ENCODE measurements at places on chromosomes 16 and 17.

GRCh38 chr16:84647828-84648594 lies at the start of gene KLHL36:
Gene KLHL36, plus strand, starts transcription at chr16:84648511. Its CDS starts 2,357 bp downstream, at chr16:84650868.
- peak; percentile 84 for DNase-seq

DNA sequence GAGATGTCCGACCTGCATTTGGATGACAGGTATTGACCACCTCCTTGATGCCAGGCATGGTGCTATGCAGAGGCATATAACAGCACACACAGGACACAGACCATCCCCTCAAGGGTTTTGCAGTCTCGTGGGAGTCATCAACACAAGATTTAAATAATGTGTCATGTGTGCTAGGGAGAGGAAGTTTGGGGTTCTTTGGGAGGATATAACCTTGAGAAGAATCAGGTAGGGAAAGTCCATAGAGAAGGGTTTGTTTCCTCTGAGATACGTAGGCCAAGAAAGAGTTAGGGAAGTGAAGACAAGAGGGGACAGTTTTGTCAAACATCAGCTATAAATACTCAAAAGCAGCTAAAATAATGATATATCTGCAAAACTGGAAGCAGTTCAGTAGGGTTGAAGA lies 215.9 kb upstream of the RBFOX1 start:
- no peak for DNase-seq

GRCh38 chr16:54093281-54093680 lies 193.3 kb downstream of the IRX3 start:
- no peak for DNase-seq

DNA sequence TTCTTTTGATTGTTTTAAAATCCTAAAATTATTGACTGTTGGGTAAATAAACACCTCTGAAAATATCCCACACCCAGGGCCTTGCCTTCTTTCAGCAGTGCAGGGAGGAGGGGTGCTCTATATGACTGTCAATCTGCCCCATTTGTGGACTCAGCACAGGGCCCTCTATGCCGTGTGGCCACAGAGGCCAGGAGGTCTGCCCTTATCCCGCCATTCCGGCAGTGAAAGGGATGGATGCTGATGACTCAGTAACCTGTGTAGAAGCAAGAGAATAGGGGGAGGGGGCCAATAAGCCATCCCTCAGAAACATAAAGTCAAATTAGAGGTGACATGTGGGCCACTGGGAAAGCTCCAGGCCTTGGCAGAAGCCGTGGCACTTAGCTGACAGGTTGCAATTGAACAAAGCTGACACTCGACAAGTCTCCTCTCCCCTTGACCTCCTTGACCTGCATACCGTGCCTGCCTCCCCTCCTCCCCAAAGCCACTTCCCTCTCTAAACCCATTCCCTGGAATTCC lies 281.4 kb upstream of the DYNLRB2 start:
- DNase-seq, result no peak

DNA sequence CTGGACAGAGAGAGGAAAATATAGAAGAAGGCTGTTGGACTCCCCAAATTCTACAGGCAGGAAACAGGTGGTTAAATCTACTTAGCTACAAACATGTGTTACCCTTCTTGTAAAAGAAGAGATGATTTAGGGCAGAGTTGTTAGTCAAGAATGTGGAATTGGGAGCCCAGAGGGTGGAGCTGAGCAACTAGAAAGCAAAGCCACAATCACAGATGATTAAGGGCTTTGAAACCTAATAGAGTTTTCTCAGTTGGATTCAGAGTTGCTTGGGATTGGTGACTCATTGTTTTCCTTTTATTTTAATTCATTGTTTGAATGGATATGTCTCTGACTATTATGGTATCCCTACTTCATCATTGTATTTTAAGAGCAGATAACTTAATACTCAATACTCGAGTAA lies 6.2 kb downstream of the ACSM5 start:
- DNase-seq, result no peak

DNA sequence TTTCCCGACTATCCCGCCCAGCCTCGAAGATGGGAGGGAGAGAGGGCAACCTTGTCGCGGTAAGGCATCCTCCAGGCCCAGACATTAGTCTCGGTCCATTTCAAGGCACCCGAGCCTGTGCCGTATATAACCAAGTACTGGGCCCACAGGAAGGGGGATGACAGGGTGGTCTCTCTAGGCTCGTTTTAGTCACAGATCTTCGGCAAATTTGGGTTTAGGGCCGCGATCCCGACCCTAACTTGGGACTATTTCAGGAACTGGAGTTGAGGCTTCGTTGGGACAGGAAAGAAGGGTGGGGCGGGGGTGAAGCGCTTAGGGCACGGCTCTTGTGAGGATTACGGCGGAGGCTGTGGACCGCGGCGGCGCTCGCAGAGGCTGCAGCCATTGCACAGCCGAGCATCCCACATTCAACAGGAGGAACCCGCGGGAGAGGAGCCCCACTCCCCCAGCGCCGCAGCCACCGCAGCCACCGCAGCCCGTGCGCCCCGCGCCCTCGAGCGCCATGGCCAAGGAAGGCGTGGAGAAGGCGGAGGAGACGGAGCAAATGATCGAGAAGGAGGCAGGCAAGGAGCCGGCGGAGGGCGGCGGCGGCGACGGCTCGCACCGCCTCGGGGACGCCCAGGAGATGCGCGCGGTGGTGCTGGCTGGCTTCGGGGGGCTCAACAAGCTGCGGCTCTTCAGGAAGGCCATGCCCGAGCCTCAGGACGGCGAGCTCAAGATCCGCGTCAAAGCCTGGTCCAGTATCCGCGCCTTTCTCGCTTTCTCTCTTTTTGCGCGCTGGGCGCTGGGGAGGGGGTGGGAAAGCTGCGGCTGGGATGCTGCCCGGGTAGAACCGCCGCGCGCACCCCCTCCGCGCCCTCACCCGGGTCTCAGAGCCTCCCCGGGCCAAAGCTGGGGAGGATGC lies at the start of gene VAT1L:
Gene VAT1L, plus strand, starts transcription at position 384 of the 904 bp plus-strand sequence. Its CDS starts 119 bp downstream, at position 503.
- DNase-seq, result peak; percentile 43

DNA sequence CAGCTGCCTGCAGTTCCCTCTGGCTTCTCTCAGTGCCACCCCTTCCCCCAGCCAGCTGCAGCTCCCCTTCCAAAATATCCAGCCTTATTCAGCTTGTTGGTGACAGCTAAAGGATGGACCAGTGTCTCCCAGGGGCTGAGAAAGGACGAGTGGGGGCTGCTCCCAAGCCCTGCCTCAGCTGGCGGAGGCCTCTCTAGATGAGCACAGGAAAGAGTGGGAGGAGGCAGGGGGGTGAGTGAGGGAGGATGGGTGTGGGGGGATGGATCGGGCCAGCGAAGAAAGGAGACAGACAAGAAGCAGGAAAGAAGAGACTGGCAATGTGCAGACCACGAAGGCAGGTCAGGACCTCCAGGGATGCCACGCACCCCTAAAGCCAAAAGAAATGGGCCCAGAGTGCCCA lies 17.5 kb downstream of the PIPOX start:
- DNase-seq, result no peak

DNA sequence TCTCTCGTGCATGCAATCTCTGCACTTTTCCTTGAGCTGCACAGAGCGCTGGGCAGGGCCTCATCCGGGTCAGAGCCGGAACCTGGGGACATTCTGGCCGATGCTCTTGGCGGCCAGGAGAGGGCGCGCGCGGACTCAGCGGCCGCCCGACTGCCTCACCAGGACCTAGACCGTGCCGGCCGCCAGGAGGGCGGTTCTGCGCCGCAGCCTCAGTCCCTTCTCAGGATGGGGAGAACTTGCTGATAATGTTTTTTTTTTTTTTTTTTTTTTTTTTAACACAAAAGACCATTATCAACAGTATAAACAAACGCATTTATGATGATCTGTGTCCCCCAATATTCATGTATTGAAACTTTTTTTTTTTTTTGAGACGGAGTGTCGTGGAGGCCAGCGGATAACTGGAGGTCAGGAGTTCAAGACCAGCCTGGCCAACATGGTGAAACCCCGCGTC lies 8.1 kb upstream of the FLYWCH2 start:
- DNase-seq, result peak; percentile 83

DNA sequence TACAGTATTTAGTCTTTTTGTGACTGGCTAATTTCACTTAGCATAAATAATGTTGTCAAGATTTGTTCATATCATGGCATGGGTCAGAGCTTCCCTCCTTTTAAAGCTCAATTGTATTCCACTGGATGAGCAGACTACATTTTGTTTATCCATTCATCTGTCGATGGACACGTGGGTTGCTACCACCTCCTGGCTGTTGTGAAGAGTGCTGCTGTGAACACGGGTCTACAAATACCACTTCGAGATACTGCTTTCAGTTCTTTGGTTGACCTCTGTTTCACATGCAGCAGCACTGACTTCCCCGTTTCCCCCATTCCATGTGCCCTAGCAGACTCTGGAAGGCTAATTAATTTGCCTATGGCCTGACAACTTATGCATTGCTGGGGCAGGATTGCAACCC lies 285.4 kb downstream of the SHISA9 start:
- no peak for DNase-seq

- no peak for DNase-seq
These were observed 20.9 kb upstream of the SOX9 start for GRCh38 chr17:72099919-72100318.

DNA sequence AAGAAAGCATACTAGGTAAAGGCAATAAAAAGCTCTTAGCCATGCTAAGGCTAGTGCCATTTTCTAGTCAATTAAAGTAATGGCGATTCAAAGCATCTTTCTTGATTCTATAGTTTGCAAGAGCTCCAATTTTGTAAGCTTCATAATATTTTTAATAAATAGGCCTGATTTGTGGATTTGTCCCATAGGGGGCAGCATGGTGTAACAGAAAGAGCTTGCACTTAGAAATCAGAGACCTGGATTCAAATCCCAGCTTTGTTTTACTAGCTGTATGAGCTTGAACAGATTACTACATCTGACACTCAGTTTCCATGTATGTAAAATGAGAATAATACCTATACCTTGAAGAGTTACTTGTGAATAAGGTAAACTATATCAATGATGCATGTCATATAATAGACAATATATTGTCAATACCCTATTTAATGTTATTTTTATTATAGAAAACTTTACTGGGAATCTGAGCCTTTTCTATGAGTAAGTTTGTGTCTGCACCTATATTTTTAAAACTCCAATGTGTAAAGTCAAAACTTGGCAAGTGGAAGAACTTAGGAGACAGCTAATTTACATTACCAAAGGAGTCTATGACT lies 93.6 kb upstream of the NOG start:
- peak; percentile 22 for DNase-seq

GRCh38 chr16:66549284-66550131 lies at the start of gene TK2:
Gene TK2, minus strand, starts transcription at chr16:66550122. Its CDS starts 61 bp downstream, at chr16:66550061.
- DNase-seq, result peak; percentile 84

DNA sequence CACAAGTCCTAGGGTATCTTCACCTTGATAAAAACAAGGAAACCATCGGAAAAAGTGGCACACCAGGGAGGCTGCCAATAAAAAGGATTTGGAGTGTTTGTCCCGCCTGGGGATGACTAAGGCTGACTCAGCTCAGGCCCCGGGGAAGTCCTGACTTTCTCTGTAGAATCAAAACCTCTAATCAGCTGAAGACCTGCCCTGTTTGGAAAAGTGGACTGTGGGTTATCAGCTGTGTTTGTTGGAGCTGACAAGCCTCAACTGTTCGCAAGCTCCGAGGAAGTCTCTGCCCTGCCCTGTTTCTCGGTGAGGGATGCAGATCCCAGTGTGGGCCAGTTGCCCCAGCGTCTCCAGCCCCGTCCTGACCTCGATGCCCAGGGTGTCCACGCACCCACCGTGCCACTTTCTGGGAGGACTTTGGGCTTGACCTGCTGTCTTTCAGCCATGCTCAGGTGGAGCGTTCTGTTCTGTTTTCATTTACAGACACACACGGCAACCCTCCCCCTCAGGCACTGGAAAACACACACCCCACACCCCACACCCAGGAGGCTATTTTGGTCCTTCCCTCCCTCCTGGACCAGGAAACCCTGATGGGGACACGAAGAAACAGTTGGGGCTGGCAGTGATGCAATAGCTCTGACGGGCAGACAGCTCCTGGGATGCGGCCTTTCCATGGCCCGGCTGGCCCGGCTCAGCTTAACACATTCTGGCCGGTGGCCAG lies 27.6 kb upstream of the PITPNA start:
- no peak for DNase-seq

DNA sequence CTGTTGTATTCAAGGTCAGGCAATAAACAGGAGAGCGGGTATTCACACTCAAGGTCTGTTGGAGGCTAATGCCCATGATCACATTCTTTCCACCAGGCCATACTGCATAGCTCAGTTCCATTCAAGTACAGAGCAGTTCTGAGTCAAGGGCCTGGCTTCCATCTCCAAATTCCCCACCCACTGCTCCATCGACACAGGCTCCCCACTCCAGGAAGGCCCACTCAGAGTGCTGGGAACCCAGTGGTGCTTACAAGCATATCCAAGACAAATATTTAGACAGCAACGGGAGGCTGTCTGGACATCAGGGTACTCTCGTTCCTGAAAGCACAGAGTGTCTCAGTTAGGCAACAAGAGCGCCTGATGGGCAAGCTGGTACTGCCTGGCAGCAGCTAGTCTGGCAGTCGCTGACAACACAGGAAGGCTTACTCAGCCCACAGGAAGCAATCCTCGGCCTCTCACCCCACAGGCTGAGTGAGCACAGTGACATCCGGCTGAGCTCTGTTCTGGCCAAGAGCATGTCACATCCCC lies 40.9 kb downstream of the RFFL start:
- DNase-seq, result peak; percentile 84

GRCh38 chr16:83051451-83051850 lies 424.7 kb downstream of the CDH13 start:
- no peak for DNase-seq

DNA sequence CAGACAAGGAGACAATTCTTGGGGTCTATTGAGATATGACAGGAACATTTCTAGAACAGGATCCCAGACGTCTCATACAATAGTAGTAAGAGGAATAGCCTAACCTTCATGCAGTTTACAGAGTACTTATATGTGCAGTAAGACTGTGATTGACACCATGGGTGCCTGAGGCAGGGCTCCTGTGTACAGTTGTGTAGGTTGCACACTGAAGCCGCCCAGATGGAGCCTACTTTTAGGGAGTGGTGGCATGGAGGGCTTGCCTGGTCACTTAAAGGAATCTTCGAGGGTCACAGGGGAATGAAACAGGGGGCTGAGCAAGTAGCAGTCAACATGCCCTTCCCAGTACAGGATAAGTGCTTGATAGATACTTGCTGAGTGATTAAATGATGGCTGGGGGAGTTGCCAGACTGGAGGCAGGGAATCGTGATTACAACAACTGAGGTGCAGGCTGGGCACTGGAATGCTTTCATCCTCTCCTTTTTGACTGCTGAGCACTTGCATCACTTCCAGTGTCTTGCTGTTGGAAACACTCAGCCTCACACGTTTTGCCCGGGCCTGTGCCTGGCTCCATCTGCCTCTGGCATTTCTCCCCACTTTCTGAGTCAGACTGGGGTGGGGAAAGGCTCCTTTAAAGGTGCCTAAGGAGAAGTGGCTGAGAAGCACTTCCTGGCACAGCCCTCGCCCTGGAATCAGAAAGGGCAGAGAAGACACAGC lies 71.0 kb downstream of the COPRS start:
- no peak for DNase-seq

DNA sequence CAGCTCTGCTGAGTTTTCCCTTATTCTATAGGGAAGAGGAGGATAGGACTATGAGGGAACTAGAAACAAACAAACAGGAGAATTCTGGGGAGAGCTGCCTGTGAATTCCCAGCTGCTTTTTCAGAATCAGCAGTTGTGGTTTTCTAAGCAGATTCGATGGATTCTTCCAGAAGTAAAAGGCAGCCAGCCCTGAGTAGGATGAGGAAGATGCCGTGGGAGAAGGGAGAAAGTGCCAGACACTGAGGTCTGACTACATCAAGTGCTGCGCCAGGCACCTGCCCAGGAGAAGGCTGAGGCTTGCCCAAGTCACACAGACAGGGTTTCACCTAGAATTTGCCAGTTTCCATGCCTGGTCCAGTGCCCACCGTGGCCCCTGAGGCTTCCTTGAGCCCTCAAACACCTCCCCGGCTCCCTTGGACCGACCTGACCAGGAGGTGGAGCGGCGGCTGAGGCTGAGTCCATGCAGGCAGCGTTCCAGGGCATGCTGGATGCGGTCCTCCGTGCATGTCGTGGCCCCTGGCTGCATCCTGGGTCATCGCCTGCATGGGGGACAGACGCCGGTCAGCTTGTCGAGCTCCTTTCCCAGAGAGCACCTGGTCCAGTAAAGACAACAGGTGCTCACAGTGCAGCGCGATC lies 43.6 kb upstream of the PIK3R6 start:
- no peak for DNase-seq

Data from activated T-cell treated with anti-CD3 and anti-CD28 coated beads, Interleukin-2, amount 50 U/mL, for 48 hours (primary cell).